NCI-H2081 treated with DMSO at 0.1 percent for 48 hours (cell line): ENCODE measurements at places on chromosomes 2 and 18.

DNA sequence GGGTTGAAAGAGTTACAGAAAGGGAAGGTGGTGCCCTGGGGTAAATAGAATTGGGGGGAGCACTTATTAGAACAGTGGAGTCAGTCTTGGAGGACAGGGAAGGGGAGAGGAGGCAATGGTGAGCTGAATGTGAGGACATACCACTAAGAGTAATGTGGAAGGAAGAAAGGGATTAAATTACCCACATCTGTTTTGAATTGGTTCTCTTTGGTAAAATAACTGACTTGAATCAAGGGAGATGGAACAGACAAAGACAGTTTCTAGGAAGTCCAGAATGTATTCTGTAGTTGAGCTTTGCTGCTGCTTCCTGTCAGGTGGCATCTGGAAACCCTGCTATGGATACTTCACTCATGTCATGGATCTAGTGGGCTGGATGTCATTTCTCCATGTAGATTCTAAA, 6.7 kb downstream of the SETBP1 start:
- DNase-seq, result no peak

GRCh38 chr18:39167990-39168389, 1602.4 kb upstream of the CELF4 start:
- no peak for DNase-seq

DNA sequence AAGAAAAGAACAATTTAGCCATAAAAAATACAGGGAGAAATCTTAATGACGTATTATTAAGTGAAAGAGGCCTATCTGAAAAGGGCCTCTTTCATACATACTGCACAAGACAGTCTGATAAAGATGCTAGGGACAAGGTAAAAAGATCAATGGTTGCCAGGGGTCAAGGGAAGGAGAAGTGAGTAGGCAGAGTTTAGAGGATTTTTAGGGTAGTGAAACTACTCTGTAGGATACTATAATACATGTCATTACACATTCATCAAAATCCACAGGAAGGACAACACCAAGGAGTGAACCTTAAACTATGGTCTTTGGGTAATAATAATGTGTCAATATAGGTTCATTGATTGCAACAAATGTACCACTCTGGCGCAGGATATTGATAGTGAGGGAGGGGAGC, 289.3 kb downstream of the FSIP2 start:
- no peak for DNase-seq

GRCh38 chr2:183925281-183925680, 673.0 kb upstream of the ZNF804A start:
- DNase-seq, result no peak

DNA sequence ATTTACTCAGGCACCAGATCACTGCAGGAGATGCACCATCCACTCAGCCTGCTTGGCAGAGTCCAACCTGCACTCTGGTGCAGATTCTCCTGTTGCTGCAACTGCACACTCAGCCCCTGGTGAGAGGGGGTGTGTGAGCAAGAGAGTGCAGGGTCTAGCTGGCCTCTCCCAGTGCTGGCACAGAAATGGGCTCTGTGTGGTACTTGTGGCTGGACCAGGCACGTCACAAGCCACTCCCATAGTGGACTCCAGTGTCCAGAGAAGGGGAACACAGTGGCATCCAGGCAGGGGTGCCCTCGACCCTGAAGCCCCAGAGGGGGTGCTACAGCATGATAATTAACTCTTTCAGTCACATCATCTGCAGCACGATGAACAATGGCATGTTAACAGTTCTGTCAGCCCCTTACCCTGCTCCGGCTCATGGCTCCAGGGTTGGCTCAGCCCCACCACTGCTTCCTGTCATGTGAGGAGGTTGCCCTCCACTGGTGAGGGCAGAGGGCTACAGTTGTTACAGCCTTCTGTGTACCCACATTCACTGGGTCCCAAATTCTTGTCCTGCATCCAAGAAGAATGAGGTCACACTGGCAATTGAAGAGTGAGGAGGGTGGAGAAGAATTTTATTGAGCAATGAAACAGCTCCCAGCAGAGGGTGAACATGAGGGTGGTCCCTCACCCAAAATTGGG, 135.7 kb downstream of the EVA1A start:
- DNase-seq, result no peak

DNA sequence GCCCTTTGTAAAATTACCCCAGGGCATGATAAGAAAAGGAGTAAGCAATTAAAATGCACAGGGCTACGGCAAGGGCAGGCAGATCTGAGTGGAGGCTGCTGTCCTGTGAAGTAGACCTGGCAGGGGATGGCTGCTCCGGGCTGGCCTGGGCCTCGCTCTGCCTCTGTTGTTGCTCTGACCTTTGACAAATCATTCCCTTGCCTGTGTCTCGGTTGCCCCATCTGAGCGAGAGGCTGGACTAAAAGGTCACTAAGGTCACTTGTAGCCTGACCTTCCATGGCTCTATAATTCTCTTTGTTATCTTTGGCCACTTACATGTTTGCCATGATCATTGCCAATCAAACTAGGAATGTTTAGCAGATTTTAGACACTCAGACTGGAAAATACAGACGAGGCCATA, 118.1 kb downstream of the KLHL29 start:
- no peak for DNase-seq

GRCh38 chr2:6741229-6741628, 124.5 kb downstream of the CMPK2 start:
- no peak for DNase-seq

- DNase-seq, result no peak
Observed at GRCh38 chr2:16104949-16105668, 164.8 kb downstream of the MYCN start.

GRCh38 chr2:147855316-147855715, 10.5 kb downstream of the ACVR2A start:
- no peak for DNase-seq

GRCh38 chr2:168661863-168662256, 140.6 kb upstream of the NOSTRIN start:
- DNase-seq, result no peak

DNA sequence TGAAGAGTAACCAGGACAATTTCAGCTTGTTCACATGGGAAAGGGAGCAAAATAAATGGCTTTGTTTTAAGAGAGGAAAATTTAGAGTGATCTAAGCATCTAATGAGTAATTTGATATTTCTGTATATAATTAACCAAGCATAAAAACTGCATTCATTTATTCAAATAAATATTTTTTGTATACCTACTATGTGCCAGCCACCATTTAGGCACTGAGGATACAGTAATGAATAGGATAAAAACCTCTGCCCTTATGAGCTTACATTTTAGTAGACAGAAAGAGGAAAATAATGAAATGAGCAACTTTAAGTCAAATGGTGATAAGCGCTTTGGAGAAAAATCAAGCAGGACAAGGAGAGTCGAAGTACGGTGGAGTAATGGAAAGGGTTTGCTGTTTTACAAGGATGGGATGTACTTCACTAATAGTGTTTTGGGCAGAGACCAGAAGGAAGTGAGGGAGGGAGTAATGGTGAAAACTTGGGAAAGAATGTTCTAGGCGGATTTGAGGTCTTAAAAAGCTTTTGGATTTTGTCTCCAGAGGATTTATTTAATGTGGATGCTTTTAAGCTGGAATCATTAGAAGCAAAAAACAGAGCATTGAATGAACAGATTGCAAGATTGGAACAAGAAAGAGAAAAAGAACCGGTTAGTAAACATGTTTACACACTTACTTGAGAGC, 17.4 kb downstream of the NDC80 start:
- no peak for DNase-seq

GRCh38 chr2:31415421-31415820, 879 bp upstream of the XDH start:
- DNase-seq, result no peak

GRCh38 chr2:24385366-24385765, 25.0 kb upstream of the ITSN2 start:
- DNase-seq, result no peak

- DNase-seq, result no peak
Observed at GRCh38 chr2:43894743-43895142, 56.0 kb downstream of the ABCG8 start.

GRCh38 chr18:49021433-49022129, 70.8 kb upstream of the SMAD7 start:
- no peak for DNase-seq

DNA sequence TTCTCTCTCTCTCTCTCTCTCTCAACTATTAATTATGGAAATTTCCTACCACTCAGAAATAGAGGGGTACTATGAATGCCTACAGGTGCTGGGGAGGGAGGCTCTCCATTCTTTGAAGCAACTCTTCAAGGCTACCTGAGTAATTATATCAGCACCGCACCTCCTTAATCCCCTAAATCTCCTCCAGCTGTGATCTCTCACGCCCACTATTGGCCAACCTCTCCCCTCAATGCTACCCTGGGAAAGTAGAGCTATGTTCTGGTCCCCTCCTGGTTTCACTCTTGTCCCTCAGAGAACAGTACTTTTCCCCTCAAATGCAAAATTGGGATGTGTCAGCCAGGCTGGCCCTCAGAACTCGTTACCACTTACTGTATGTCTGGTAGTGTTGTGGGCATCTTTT, 1.6 kb downstream of the MOCOS start:
- DNase-seq, result no peak
